ENCODE measurements at places on chromosomes 5 and 9.
A peak's percentile ranks its signal among the peaks of the same experiment; 100 is the strongest.

DNA sequence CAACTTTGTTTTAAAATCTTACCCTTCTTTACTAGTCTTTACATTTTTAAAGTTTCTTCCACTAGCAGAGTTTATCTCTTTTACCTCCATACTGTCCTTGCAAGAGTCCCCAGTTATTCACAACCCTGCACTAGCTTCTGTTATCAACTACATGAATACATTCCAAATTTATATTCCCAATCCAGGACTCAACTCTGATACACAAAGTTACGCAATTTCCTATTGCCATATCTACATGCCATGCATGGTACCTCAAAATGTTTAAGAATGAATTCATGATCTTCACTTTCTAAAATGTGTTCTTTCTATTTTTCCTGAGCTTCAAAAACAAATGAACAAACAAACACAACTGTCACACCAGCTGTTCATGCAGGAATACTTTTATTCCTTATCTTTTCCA lies 668.7 kb downstream of the CDH18 start:
- DNase-seq: no peak

DNA sequence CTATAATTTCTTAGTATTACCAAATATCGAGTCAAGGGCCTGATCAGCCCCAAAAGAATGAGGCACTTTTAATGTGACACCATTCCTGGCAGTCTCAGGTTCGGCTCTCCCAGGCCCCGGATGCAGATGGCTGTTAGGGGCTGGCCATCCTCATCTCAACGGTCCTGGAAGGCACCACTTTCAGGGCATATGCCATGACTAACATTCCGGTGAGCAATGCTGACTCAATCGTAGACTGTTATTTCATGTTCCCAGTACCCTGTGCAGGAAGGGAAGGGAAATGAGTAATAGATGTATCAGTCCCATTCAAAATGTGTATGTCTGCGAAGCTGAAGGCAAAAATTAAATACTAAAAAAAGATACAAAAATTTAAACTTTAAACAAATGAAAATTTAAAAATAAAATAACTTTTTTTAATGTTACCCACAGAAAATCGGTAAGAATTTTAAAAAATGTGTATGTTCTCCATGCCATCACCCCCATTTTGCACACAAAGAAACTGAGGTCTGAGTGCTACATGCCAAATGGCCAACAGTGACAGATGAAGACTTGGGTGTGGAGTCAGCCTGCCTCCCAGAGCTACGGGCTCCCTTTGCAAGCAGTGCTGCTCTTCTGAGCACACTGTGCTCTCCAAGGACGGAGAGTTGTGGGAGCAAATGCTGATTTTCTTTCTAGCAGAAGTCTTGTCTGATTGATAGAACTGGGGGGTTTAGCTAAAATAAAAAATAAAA lies 79.0 kb downstream of the GLDC start:
- peak; percentile 34 for DNase-seq

DNA sequence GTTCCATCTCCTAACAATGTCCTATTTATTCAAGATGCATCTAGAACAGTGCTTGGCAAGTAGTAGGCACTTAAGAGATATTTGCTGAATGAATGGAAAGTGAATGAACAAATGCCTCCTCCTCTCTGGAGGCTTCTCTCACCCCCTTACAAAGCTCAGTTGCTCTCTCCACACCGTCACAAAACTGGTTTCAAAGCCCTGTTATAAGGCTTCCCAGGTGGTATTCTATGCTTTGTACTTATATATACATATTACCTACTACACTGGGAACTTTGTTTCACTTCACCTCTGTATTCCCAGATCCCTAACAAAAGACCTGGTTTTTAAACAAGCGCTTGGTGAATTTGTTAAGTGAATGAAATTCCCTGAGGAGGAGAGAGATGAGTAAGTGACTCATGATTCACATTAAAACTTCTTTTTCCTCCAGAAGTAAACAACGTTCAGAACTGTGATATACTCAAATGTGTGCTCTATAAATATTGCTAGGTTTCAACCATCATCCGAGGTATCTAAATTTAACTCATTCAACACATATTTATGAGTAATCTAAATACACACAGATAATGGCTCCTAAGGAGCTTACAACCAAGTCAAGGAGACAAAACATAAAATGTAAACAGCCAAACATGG lies 36.0 kb downstream of the DENND1A start:
- no peak for DNase-seq

GRCh38 chr5:17185773-17186172 lies 31.7 kb upstream of the BASP1 start:
- DNase-seq: no peak

GRCh38 chr9:21155501-21155900 lies 11.0 kb downstream of the IFNA21 start:
- DNase-seq: no peak

- no peak for DNase-seq
Observed at GRCh38 chr9:7910426-7911020, 110.9 kb upstream of the DMAC1 start.

- no peak for DNase-seq
Observed at GRCh38 chr5:138274189-138274853, at the start of gene GFRA3. GFRA3 (minus strand) TSS chr5:138274621; CDS start chr5:138274424, 197 bp downstream.

- no peak for DNase-seq
Observed at GRCh38 chr9:98207606-98208005, 15.2 kb upstream of the CORO2A start.

DNA sequence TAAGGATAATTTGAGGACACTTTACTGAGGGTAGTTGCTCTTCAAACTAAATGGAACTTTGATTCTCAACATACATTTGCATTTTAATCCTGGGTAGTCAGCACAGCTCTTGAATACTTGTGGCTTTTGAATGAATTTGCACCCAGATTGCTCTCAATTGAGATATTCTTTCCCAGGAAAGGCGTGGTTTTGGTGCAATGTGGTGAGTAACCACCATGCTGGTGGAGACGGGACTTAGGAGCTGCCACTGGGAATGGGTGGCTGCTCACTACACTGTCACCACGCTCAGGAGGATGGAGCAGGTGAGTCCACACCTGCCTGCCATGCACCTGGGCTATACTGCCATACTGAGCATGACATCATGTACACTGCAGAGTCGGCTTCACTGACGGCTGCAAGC lies 99.2 kb downstream of the IRX1 start:
- no peak for DNase-seq

DNA sequence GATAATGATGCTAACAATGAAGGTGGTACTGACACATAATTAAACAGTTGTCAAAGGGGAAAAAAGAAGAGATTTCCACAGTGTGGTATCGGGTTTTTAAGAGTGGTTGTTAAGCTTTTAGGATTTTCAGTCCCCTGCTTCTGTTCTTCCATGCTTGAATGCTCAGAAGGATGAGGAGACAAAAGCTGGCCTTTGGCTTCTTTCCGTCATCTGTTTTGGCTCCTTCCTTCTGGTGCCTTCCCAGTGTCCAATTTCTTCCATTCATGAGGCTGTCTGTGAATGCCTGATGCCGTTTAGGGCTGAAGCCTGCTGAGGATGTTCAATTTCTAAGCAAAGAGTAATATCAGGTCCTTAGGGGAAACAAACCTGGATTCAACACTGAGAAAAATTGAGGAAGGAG lies 179.6 kb upstream of the GLRA1 start:
- DNase-seq: no peak

DNA sequence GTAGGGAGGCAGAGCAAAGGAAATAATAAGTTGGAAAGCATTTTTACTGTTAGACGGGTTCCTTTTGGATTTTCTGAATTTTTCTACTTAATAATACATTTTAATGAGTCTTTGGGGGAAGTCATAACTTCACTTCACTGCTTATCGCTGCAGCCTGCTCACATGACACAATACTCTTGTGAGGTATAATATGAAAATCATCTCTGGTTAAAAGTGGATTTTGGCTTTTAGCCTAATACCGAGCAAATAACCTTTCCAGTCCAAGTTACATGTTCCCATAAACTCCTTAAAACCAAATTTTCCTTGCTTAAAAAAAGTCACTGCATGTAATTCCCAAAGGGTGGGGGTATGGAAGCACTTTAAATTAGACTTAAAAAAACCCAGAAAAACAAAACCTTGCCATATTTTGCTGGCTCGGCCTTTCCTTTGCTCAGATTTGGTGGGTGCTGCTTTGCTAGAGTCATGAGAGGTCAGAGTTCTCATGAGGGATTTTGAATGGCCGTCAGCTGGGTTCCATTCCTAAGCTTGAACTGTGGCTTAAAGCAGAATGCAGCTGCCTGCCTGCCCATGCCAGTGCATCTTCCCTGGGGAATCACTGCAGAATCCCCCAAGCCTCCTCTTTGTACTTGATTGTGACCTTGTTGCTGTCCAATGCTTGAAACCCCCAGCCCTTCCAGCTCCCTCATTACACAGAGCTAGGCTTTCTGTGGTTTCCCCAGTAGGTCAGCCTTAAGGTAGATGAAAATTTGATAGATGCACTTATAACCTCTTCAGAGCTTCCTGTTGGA lies 331.8 kb downstream of the KDM4C start:
- no peak for DNase-seq

DNA sequence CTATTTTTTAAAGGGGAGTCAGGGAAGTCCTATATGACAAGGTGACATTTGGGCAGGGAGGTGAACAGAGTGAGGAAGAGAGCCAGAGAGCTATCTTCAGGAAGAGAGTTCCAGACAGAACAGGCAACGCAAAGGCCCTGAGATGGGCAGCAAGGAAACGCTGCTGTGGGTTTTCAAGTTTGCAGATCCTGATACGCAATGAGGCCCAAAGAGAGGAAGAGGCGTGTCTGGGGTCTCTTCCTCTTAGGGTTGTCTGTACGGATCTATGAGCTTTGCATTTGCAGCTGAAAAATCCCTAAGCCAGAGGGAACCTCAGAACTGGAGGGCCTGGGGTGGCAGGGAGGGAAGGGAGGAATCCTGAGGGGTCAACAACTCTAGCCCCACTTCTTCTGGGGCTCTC lies 13.6 kb downstream of the FAT2 start:
- no peak for DNase-seq

- no peak for DNase-seq
Observed at GRCh38 chr9:7988644-7989280, 189.2 kb upstream of the DMAC1 start.

DNA sequence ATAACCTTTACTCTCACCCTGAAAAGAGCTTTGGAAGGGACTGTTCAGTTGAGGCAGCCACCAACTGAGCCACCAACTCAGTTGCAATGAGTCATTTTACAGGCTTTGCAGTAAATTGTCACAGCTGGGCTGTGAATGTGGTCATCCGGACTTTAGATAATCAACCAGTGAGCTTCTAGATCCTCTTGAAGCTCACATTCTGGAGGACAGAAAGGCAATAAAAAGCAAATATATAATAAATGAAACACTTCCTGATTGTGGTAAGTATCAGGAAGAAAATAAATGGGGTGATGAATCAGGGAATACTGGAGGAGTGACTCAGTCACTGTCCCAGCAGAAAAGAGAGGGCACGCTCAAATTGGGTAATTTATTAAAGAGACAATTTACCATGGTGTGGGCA lies 13.2 kb upstream of the C5orf58 start:
- no peak for DNase-seq

DNA sequence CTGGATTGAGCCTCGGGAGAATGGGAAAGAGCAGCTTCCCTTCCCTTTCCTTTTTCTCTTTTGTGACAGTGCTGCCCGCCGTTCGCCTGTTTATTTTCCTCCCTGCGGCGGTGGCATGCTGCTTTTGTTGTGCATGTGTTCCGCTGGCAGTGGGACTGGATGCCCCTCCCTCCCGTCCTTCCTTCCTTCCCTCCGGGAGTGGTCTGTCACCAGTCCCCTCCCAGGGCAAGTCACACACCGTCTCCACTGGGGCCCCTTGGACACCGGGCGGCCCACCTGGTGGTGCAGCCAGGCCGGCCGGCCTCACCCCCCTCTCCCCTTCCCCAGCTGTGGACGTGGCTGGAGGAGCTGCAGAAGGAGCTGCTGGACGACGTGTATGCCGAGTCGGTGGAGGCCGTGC lies 214.7 kb downstream of the TRIO start:
- DNase-seq: no peak

DNA sequence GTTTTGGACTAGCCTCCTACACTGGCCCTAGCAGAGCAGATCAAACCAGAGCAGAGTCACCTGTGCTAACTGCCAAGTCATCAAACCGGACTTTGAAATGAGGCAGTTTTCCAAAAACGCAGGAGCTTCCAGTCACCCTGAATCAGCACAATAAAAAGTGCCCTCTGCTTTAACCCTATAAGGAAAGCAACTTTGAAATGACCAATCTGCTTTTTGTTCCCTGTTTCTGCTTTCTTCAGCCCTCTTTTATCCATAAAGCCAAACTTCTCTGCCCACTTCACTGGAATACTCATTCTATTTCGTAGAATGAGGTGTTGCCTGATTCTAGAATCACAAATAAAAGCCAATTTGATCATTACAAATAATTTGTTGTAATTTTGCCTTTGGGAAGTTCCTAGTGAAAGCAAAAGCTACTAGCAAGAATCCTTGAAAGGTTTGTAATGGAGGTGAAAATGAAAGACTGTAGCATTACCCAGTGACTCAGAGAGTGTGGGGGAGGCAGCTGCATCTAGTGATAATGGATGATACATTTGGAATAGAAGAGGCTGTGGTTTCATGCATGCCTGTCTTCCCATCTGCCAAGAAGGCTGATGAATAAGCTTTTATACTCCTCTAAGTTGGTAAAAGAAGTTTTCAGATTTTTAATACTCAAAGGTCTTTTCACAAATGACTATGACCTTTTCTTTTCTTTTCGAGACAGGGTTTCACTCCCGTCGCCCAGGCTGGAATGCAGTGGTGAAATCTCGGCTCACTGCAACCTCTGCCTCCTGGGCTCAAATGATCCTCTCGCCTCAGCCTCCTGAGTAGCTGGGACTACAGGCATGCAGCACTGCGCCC lies 14.9 kb downstream of the SPAAR start:
- DNase-seq: peak; percentile 46

DNA sequence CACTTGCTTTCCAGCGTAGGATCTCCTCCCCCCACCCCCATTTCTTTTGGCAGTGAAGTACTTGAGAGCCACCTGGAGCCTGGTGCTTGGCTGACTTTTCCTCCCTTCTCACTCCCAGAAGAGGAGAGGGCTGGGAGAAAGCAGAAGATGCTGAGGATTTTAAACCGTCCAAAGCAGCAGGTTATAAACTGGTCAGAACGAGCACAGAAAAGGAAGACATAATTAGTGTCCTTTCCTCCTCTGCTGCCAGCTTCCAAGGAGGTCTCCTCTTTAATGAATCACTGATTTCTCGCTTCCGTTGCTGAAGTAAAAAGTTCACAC lies 563 bp upstream of the FGF10 start:
- DNase-seq: no peak

- DNase-seq: no peak
Observed at GRCh38 chr5:79932510-79933504, 58.3 kb downstream of the MTX3 start.

- DNase-seq: no peak
Observed at GRCh38 chr9:129284607-129285291, 106.7 kb upstream of the IER5L start.

- no peak for DNase-seq
Observed at GRCh38 chr5:96741106-96741505, 66.6 kb downstream of the ERAP1 start.

- DNase-seq: peak; percentile 43
Observed at GRCh38 chr9:91101611-91102168, 260.0 kb downstream of the AUH start.

GRCh38 chr5:180586204-180586603 lies 5.1 kb downstream of the SCGB3A1 start:
- no peak for DNase-seq
